Central memory CD8-positive, alpha-beta T cell (primary cell): ENCODE measurements at places on chromosomes 2 and 18.
A peak's percentile ranks its signal among the peaks of the same experiment; 100 is the strongest.

GRCh38 chr18:61047794-61048193 lies 285.4 kb upstream of the CDH20 start:
- H3K27ac ChIP-seq, result no peak overlapping the region
- H3K4me1 ChIP-seq, result no peaks in the 10 kb centered on the region
- no peaks in the 10 kb centered on the region for H3K27me3 ChIP-seq
- H3K36me3 ChIP-seq, result no peaks in the 10 kb centered on the region
- no peak overlapping the region for H3K4me3 ChIP-seq
- DNase-seq, result no peak

DNA sequence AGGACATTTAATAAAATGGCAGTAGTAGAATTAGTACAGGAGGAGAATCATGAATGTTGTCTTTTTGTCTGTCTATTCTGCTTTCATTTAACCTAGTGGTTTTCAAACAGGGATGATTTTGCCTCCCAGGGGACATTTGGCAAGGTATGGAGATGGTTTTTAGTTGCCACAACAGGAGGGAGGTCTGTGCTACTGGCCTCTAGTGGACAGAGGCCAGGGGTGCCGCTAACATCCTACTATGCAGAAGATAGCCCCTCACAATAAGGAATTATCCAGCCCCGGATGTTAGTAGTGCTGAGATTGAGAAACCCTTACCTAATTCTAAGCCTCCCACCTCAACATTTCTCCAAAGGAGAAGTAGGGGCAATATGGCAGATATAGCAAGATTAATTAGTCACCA lies 18.3 kb downstream of the FASTKD2 start:
- H3K27me3 ChIP-seq, result no peaks in the 10 kb centered on the region
- H3K4me1 ChIP-seq, result peaks cover 31% of the 10 kb centered on the region
- H3K27ac ChIP-seq, result no peak overlapping the region
- no peak overlapping the region for H3K4me3 ChIP-seq
- peaks cover 54% of the 10 kb centered on the region for H3K36me3 ChIP-seq

DNA sequence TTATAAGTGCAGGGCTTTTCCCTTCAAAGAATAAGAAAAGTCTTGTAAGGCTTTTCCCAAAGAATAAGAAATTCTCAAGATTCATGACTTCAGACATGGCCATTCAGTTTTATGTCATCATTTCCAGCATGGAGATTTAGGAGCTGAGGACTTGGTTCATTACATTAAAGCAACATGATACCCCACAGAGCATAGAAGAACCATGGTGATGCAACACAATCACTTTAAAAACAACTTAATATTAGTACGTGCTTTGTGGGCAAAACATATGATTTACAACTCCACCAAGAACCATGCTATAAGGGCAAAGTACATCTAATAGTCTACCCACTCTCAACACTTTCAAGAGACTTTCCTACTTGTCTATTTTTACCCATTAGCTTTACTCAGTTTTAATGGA lies 214.4 kb downstream of the SRBD1 start:
- H3K4me3 ChIP-seq, result no peak overlapping the region
- peaks cover 4% of the 10 kb centered on the region for H3K36me3 ChIP-seq
- no peak for DNase-seq

GRCh38 chr2:144230448-144231085 lies 289.4 kb downstream of the ZEB2 start:
- H3K27ac ChIP-seq, result no peak overlapping the region
- peaks cover 49% of the 10 kb centered on the region for H3K4me1 ChIP-seq
- DNase-seq, result no peak
- H3K27me3 ChIP-seq, result no peaks in the 10 kb centered on the region
- H3K36me3 ChIP-seq, result no peaks in the 10 kb centered on the region

GRCh38 chr2:212022966-212023365 lies 515.6 kb downstream of the ERBB4 start:
- no peaks in the 10 kb centered on the region for H3K27me3 ChIP-seq
- H3K36me3 ChIP-seq, result no peaks in the 10 kb centered on the region
- DNase-seq, result no peak
- H3K4me3 ChIP-seq, result no peak overlapping the region
- H3K4me1 ChIP-seq, result no peaks in the 10 kb centered on the region

- H3K27me3 ChIP-seq, result peaks cover 23% of the 10 kb centered on the region
- no peak overlapping the region for H3K27ac ChIP-seq
- no peaks in the 10 kb centered on the region for H3K4me1 ChIP-seq
- no peak overlapping the region for H3K4me3 ChIP-seq
- H3K36me3 ChIP-seq, result no peaks in the 10 kb centered on the region
Measured at GRCh38 chr2:170271340-170271739, 93.4 kb downstream of the MYO3B start.

DNA sequence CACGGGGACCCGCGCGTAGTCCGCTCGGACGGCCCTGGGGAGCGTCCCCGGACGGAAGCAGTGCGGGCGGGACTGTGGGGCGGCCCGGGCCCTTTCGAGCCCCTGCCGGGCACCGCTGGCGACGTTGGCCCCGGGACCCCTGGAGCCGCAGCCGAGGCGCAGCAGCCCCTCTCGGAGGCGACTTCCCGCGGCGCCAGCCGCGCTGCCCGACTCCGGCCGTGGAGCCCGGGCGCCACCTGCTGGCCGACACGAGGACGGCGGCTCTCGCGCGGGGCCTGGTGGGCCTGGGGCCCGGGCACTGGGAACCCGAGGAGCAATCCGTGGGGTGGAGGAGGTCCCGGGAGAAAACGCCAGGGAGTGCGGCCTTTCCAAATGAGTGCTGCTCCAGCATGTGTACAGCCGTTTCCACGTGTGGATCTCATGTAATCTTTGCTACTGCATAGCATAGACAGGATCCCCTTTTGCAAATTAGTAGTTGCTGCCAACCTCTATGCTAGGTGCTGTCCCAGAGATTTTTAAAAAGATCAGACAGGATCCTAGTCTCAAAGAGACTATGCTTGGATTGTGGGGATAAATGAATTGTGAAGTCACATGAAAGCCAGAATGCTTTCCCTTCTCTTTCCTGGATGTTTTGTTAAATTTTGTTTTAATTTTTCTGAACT lies 4.0 kb downstream of the ID2 start:
- DNase-seq, result peak; percentile 73
- H3K27ac ChIP-seq, result no peak overlapping the region
- peaks cover 30% of the 10 kb centered on the region for H3K36me3 ChIP-seq
- peak overlapping the region; percentile 59 for H3K4me3 ChIP-seq

DNA sequence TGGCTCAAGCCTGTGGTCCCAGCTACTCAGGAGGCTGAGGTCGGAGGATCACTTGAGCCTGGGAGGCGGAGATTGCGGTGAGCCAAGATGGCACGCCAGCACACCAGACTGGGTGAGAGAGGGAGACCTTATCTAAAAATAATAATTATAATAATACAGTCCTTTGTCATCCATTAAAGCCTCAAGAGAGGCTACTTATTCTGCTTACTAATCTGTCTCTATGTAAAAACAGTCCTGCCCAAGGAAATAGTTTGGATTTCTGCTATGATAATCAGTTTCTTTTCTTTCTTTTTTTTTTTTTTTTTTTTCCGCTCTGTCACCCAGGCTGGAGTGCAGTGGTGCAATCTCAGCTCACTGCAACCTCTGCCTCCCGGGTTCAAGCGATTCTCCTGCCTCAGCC lies 228.3 kb downstream of the C1D start:
- H3K27ac ChIP-seq, result no peak overlapping the region
- H3K4me3 ChIP-seq, result no peak overlapping the region
- H3K27me3 ChIP-seq, result peaks cover 22% of the 10 kb centered on the region
- peaks cover 1% of the 10 kb centered on the region for H3K36me3 ChIP-seq

- H3K27ac ChIP-seq, result no peak overlapping the region
- H3K36me3 ChIP-seq, result no peaks in the 10 kb centered on the region
- DNase-seq, result no peak
- no peaks in the 10 kb centered on the region for H3K4me1 ChIP-seq
- H3K4me3 ChIP-seq, result no peak overlapping the region
Measured at GRCh38 chr2:162888652-162889051, 50.1 kb upstream of the KCNH7 start.

GRCh38 chr2:199911877-199912161 lies 726 bp downstream of the C2orf69 start:
- H3K36me3 ChIP-seq, result peaks cover 9% of the 10 kb centered on the region

GRCh38 chr2:11866358-11867335 lies 120.2 kb downstream of the LPIN1 start:
- no peak for DNase-seq
- peaks cover 2% of the 10 kb centered on the region for H3K36me3 ChIP-seq
- H3K27ac ChIP-seq, result no peak overlapping the region
- H3K4me1 ChIP-seq, result peaks cover 9% of the 10 kb centered on the region

- peaks cover 40% of the 10 kb centered on the region for H3K27me3 ChIP-seq
- no peak overlapping the region for H3K27ac ChIP-seq
- H3K36me3 ChIP-seq, result no peaks in the 10 kb centered on the region
- H3K4me3 ChIP-seq, result no peak overlapping the region
- H3K4me1 ChIP-seq, result no peaks in the 10 kb centered on the region
Measured at GRCh38 chr2:117885308-117885707, 70.8 kb downstream of the DDX18 start.

GRCh38 chr2:69449906-69450305 lies 12.7 kb upstream of the NFU1 start:
- H3K27ac ChIP-seq, result no peak overlapping the region
- no peak for DNase-seq
- peaks cover 11% of the 10 kb centered on the region for H3K4me1 ChIP-seq
- H3K4me3 ChIP-seq, result no peak overlapping the region
- no peaks in the 10 kb centered on the region for H3K27me3 ChIP-seq

DNA sequence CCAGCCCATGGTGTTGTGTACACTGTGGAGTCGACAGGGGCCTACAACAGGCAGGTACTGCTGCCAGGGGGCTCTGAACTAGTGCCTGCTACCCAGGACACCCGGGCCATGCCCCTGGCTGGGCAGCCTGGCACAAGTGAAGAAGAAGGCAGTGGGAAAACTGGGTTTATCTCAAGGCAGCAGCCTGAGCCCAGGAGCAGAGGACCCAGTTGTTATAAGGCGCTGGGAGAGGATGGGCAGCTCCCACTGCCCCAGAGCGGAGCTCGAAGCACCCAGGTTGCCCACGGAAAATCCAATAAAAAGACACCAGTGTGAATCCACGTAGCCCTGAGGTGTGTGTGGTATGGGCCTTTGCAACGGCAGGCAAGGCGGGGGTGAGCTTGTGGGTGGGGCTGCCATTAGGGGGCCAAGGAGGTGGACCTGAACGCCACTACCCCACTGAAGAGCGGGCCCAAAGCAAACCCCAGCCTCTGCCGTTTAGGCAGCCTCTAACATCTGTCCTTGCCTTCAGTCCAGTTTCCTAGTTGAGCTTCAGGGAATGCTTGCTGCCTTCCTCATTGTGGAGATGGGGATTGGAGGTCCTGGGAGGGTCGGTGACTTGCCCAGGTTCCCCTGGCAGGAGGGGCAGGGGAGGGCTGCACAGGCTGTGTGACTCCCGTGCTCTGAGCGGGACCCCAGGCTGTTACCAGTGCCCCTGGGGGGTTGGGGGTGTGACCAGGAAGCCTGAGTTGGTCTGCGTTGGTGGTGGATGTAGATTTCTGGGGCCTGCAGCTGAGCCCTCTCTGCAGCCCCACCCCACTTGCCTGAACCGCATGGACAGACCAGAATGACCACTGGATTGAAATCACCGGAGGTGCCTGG lies 16.0 kb downstream of the ARID5A start:
- DNase-seq, result no peak
- peak overlapping the region; percentile 52 for H3K4me3 ChIP-seq
- peaks cover 39% of the 10 kb centered on the region for H3K36me3 ChIP-seq
- no peaks in the 10 kb centered on the region for H3K27me3 ChIP-seq
- peak overlapping the region; percentile 59 for H3K27ac ChIP-seq

DNA sequence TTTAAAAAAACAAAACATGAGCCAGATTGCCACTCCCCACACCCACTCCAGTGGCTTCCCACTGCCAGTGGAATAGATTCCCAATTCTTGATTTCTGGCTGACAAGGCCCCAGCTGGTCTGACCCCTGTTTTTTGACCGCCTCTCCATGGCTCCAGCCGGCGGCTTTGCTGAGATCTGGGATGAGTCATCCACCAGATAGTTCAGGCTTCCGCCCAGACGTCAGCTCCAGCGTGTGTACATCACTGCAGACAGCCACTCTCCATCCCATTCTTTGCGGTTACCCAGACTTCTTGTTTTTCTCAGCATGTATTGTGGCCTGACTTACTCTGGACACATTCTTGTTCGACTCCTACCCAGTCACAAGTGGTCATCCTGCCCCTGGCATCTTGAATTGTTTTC lies 227.9 kb downstream of the GBX2 start:
- H3K4me3 ChIP-seq, result no peak overlapping the region
- H3K27ac ChIP-seq, result no peak overlapping the region
- no peaks in the 10 kb centered on the region for H3K27me3 ChIP-seq

- peak overlapping the region; percentile 94 for H3K27ac ChIP-seq
- peaks cover 7% of the 10 kb centered on the region for H3K36me3 ChIP-seq
- H3K4me3 ChIP-seq, result peak overlapping the region; percentile 98
- peaks cover 34% of the 10 kb centered on the region for H3K4me1 ChIP-seq
- H3K27me3 ChIP-seq, result no peaks in the 10 kb centered on the region
Measured at GRCh38 chr2:180980943-180981911, 822 bp downstream of the UBE2E3 start.

DNA sequence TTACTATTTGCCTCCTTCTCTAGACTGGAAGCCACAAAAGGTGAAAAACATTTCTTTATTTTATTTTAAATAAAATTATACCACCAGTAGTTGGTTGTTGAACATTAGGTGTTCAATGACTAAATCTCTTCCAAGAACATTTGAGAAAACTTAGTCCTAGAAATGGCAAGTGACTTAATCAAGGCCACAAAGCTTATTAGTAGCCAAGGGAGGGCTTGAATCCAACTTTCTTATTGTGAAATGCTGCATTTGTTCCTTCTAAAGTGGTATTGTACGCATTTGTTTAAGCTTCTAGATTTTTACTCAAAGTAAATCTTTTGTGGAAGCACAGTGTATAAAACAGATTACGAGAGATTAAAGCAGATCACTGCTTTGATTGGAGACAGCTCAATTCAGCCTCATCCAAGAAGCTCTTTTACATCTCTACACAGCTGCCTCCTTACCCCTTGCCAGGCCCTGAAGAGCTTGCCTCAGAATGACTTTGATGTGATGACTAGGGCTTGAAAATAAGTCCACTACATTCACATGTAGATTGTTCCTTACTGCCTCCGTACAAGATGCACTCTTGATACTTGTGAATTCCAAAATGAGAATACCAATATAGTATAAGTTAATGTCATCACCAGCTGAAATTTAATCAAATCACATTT lies 244.8 kb downstream of the XIRP2 start:
- H3K4me1 ChIP-seq, result no peaks in the 10 kb centered on the region
- H3K27ac ChIP-seq, result no peak overlapping the region
- no peaks in the 10 kb centered on the region for H3K27me3 ChIP-seq
- no peaks in the 10 kb centered on the region for H3K36me3 ChIP-seq
- DNase-seq, result no peak
- H3K4me3 ChIP-seq, result no peak overlapping the region

GRCh38 chr2:12045864-12046291 lies 299.4 kb downstream of the LPIN1 start:
- no peak overlapping the region for H3K4me3 ChIP-seq
- DNase-seq, result no peak
